Stimulated activated CD8-positive, alpha-beta memory T cell treated with anti-CD3 and anti-CD28 coated beads, Interleukin-15, amount 100 ng/mL, for 4 hours (primary cell): ENCODE measurements at places on chromosomes 4 and X.

DNA sequence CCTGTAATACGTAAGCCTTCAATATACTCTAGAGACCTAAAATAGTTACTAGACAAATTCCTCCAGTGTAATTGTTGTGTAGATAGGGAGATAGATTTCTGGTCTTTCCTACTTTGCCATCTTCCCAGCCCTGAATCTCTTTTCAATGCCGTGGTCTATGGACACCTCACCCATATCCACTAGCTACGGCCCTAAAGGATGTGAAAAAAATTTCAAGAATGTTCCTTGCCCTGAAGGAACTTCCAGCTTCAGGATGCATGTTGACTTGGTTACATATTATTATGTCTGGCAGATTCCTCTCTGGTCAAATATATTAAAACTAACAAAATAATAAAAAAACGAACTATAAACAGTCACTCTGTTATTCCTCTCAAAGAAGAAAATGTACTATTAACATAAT, 52.4 kb upstream of the TSPAN5 start:
- DNase-seq: no peak

- DNase-seq: no peak
Measured at GRCh38 chr4:61202638-61203435, 2.7 kb downstream of the ADGRL3 start.

DNA sequence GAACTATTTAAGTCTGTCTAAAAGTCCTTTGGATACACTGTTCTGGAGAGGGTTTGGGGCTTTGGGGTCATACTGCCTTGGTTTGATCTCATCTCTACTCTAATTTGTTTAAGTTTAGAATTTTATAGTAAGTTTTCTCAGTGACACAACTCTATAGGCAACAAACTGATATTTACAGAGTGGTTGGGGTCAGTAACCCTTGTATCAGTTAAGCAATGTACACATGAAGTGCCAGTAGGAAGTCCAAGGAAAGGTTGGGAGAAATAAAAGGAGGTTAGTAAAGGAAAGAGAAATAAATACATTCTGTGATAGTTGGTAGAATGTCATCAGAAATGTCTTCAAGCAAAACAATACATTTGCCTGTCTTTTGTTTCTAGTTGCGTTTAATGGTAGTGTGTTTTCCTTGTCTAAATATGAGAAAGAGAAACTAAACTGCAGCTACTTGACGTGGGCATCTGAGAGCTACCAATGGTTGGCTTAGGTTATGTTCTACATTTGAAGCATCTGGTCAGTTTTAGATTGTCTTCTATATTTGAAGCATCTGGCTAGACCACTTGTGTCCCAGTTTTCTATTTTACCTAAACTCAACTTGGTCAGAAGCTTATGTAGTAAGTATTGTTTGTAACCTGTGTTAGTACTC, 6.9 kb downstream of the ATP7A start:
- no peak for DNase-seq

GRCh38 chrX:32483534-32484136, 727.7 kb downstream of the DMD start:
- DNase-seq: no peak

- no peak for DNase-seq
Measured at GRCh38 chr4:176443646-176444409, 124.1 kb downstream of the SPCS3 start.

DNA sequence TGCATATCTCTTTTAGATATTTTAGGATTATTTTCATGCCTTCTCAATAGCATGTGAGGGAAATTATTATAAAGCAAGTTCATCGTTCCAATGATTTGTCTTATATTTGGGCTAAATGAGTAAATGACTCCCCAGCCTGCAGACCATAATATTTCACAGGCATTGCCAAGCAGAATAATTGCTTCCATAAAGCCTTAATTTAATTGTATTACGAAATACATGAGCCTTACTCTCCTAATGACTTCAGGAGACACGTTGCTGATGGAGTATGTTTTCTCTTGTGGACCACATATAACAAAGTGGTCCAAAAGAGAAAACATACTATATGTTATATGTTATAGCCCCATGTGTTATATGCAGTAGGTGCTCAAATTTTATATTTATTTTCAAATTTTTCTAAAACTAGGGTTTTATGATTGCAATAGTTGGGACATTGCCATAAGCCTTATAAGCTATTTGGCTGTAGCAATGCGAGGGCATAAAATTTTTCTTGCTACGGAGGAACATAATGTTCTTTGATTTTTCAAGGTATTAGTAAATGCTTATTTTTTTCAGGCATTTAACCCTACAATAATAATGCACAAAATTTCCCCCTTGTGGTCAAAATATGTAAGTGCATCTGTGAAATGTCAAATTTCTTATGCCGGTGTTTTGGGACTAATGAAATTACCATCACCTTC, 26.2 kb upstream of the TMPRSS11D start:
- DNase-seq: no peak

- no peak for DNase-seq
Measured at GRCh38 chr4:151067316-151067970, 32.0 kb upstream of the RPS3A start.

- peak; percentile 34 for DNase-seq
Measured at GRCh38 chrX:13087322-13088155, 43.1 kb upstream of the FAM9C start.

DNA sequence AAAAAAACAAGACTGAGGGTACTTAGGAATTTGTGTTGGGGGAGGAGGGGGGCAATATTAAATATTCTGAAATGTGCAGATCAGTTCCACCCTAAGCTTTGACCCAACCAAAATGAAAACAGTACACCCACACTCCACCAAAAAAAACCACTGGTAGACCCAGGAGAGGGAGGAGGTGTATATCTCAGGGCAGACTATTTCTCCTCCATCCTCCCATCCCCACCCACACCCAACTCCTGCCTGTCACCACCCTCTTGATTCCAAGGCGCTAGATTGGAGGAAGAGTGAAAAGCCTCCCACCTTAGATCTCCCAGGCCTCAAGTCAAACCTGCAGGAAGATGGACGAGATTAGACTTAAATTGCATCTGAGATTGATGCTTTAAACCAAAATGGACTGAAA, 76.6 kb upstream of the SRD5A3 start:
- no peak for DNase-seq

- no peak for DNase-seq
Measured at GRCh38 chr4:111839141-111839540, 306.1 kb upstream of the FAM241A start.

DNA sequence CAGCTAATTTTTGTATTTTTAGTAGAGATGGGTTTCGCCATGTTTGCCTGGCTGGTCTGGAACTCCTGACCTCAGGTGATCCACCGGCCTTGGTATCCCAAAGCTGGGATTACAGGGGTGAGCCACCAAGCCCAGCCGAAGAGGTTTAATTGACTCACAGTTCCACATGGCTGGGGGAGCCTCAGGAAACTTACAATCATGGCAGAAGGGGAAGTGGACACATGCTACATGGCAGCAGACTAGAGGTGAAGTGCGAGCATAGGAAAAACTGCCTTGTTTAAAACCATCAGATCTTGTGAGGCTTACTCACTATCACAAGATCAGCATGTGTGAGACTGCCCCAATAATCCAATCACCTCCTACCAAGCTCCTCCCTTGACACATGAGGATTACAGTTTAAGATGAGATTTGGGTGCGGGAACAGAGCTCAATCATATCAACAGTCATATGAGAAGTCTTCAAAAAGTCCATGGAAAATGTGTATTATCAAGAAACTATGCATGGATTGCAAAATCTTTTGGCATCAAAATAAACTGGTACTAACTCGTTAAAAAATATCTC, 25.8 kb upstream of the RPL39 start:
- no peak for DNase-seq

GRCh38 chrX:30620125-30620524, 33.1 kb upstream of the GK start:
- DNase-seq: no peak

- no peak for DNase-seq
Measured at GRCh38 chr4:184822356-184822755, 3.4 kb downstream of the ACSL1 start.

DNA sequence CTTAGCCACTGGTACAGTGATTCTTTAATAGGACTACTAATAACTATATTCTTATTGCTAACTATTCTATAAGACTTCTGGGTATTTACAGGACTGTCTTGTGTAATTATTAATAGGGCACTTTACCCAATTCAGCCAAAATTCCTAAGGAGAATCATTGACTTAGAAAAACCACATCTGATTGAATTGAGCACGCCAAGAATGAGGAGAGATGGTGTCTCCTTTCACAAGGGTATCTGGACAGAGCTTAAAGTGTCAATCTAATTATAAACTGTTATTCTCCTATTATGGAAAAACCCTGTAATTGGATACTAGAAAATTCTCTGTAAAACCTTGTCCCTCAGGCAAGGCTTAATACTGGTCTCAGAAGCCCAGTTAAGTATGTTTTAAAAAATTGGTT, 111.1 kb upstream of the TLL1 start:
- no peak for DNase-seq

DNA sequence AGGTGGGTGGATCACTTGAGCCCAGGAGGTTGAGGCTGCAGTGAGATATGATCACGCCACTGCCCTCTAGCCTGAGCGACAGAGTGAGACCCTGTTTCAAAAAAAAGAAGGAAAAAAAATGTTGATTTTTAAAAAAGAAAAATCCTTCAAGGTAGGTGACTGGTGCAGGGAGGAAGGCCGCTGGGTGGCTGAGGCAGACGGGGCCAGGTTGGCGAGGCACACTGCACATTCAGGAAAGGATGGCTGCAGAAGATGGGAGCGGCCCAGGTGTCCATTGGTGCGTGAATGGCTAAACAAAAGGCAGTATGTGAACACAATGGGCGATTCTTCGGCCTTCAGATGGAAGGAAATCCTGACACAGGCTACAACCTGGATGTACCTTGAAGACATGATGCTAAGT, 30.4 kb downstream of the DCTD start:
- no peak for DNase-seq

- no peak for DNase-seq
Measured at GRCh38 chrX:63258144-63258543, 93.0 kb downstream of the SPIN4 start.

GRCh38 chrX:12971282-12972003, 3.5 kb upstream of the TMSB4X start:
- DNase-seq: no peak

GRCh38 chr4:146245246-146245645, 30.9 kb downstream of the REELD1 start:
- DNase-seq: no peak

- DNase-seq: no peak
Measured at GRCh38 chr4:153542834-153543233, 76.7 kb downstream of the TMEM131L start.

DNA sequence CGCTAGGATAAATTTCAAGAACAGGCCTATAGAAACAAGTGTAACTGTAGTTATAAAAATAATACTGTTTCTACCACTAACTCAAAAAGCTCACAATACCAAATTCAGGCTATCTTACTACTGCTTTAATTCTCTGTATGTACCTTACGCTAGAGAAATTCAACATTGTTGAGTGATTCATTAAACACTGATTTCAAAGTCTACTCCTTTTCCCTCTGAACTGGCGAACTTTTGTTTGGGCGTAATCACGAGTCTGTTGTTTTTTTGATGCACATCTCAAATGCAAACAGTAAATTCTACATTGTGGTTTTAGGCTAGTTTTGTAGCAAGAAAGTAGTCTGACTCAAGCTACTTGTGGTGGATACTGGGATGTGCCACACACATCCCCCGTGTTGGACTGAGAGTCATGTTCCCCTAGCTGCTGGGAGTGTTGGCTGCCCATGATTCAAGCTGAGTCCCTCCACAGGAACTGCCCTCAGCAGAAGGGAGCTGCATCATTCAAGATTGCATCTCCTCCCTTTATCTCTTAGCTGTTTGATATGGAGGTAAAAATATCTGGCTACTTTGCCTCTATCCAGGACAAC, 406.1 kb downstream of the RAPGEF2 start:
- DNase-seq: no peak

DNA sequence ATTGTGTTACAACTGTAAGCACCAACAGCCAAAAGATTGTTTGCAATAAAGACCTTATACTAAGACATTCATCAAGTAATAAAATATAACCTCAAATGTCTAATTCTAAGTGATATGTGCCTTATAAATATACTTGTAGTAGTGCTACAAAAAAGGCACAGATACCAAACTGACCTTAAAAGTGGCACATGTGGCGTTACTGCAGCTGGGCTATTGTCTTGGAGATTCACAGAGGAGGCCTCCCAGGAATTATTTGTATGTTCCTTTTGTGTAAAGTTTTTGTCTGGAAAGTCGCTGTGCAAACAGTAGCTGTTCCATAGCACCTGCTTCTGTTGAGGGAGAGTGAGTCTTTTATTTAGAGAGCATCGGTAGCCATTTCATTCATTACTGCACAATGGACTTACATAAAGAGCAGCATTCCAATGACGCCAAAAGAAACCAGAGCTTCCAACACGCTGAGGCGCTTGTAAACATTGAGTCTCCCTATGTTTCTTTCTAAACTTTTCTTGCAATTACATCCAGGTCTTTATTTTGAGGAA, 143.7 kb downstream of the RPA4 start:
- DNase-seq: no peak

DNA sequence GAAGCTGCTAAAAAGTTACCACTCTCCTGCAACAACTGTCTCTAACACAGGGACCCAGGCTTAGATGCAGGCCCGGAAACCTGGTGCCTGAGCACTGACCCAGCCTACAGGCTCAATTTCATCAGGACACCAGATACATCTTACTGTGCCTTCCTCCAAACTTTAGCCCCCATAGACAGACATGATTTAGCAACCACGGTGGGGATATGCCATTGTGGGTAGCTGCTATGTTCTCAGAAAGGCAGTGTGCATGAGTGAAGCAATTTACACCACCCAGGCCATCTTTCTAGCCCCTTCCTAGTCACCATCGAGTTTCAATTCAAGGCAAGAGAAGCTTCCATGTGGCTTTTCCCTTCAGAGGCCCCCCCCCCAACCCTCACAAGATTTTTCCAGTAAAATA, 2.7 kb downstream of the HS3ST1 start:
- DNase-seq: no peak

- no peak for DNase-seq
Measured at GRCh38 chr4:3241898-3242524, 6.9 kb upstream of the MSANTD1 start.

DNA sequence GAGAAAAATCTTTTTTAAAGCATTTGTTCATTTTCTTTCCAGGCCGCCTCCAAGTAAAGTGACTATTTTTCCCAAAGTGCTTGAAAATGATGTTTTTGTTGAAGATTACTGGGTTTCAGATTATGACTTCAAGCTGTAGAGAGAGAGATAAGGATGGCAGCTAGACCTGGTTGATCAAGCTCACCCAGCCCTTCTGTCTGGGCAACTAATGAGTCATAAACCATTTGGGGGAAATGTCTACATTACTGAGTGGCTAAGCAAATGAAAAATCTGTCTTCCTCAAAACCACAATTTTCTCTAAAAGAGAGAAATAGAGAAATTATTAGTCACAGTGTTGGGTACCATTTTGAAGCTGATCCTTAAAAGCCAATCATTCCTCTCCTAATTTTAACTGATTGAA, 355.4 kb upstream of the CPEB2 start:
- no peak for DNase-seq

DNA sequence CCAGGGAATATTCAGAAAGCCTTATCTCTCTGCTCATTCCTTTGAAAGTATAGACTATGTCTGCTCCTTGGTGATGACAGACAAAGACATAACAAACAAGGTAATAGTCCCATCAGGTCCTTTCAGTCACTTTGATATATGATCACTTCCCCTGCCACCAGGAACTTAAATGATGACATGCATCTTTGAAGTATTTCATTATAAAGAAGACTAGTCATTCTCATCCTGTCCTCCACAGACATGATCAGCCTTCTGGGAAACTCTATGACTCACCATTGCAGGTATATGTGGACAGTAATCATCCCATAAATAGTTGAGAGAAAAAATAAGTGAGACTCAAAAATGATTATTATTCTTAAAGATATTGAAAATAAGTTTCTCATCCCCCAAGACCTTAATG, 117.5 kb upstream of the VCX2 start:
- no peak for DNase-seq
